Mesenchymal stem cell (in vitro differentiated cells and primary cell): ENCODE measurements at places on chromosomes 12 and 14.

DNA sequence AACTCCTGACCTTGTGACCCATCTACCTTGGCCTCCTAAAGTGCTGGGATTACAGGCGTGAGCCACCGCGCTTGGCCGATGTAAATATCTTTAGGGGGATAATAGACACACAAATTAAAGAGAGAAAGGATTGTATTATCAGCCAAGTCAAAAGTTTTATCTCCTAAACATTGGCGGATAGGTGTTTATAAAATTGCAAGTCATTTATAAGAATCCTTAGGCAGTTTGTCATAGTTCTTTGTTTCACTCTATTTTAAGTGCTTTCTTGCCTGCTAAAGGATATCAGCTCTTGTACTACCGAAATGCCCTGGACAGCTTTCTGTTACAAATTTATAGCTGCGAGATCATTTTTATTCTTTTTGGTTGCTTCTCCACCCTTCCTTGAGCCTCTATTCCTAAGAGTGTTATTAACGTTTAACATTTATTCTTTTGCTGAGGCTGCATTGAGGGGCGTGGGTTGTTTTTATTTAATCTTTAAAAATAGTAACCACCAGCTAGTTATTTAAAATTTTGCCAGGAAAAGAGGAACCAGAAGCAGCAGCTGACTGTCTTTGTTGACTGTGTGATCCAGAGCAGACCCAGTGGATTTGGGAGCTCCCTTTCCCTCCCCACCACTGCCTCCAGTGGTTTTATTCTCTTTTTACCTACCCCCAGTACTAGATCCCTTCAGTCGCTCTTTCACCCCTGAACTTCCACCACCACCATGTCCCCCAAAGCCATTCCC lies 106.4 kb downstream of the DIP2B start:
- DNase-seq, result no peak

DNA sequence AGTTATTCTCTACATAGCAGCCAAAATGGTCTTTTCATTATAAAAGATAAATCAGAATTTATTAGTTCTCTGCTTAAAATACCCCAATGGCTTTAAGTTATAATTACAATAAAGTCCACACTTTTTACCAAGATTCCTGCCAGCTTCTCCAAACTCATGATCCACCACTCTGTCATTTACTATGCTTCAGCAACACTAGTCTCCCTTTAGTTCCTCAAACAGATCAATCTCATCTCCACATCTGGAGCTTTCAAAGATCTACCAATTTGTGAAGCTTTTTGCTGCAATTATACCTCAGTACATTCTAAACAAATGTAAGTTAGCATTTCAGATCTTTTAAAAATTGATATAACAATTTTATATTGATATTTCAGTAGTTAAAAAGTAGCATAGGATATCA lies 24.9 kb downstream of the CATSPERB start:
- no peak for DNase-seq

- no peak for DNase-seq
These were observed 72.8 kb downstream of the TTC7B start for GRCh38 chr14:90743425-90743824.

- no peak for DNase-seq
These were observed 2.8 kb upstream of the NID2 start for GRCh38 chr14:52071675-52072074.

- DNase-seq, result no peak
These were observed 37.5 kb downstream of the CDC42BPB start for GRCh38 chr14:103019826-103020225.

- no peak for DNase-seq
These were observed 337.5 kb downstream of the FLRT2 start for GRCh38 chr14:85867450-85867849.

GRCh38 chr12:108825201-108825950 lies 32.0 kb downstream of the SSH1 start:
- peak; percentile 95 for DNase-seq
